ENCODE measurements at places on chromosomes 12 and 14.

- peak; percentile 33 for DNase-seq
Measured at GRCh38 chr12:21751517-21751916, 23.0 kb downstream of the KCNJ8 start.

GRCh38 chr12:32773691-32774090 lies 18.0 kb upstream of the YARS2 start:
- no peak for DNase-seq

- no peak for DNase-seq
Measured at GRCh38 chr14:78512021-78512420, 341.8 kb downstream of the NRXN3 start.

GRCh38 chr12:86389949-86390348 lies 133.8 kb upstream of the MGAT4C start:
- no peak for DNase-seq

DNA sequence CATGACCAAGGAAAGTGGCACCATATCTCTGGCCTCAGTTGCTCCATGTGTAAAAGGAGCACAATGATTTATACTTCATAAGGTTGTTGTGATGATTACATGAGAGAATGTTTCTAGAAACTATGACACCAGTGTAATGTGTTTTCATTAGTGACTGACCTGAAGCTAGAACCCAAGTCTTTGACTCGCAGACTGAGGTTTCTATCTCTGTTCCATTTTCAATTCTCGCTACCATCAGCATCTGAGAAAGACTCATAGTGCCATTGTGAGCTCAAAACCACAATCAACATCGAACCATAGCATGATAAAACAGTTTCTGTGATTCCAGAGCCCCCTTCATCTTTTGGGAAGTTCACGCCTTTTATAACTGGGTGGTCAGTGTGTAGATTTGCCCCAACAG lies 53.8 kb downstream of the STAB2 start:
- DNase-seq, result no peak

DNA sequence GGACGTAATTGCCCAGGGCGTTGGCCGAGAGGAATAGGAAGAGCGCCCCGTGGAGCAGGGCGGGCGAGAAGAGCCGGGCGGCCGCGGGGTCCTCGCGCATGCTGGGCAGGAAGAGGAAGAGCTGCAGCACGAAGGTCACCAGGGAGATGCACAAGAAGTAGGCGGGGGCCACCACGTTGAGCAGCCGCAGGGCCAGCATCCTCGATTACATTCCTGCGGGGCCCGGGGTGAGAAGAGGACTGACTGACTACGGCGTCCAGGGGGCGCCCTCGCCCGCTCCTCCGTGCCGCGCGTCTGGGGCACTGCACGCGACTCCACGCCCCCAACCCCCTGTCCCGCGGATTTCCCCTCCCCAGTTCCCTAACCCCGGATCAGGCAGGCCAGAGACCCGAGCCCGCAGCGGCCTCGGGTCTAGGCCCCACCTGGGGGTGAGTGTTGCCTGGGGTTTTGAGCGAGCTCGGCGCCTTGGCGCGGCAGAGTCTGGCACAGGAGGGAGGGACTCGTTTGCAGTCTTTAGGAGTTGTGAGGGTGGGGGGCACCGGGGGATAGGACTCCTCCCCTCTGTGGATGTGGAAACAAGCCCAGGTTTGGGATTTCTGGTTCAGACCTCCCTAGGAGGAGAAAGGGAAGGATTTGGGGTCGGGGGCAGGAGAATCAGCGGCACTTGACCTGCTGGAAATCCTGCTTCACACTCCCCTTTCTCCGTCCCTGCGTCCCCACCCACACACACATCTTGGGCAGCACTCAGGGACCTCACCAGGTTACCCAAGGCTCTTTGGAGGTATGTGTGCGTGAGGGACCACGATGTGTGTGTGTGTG lies 1.8 kb downstream of the ZDHHC22 start:
- peak; percentile 81 for DNase-seq

- no peak for DNase-seq
Measured at GRCh38 chr14:76904100-76904739, 78.0 kb downstream of the LRRC74A start.

DNA sequence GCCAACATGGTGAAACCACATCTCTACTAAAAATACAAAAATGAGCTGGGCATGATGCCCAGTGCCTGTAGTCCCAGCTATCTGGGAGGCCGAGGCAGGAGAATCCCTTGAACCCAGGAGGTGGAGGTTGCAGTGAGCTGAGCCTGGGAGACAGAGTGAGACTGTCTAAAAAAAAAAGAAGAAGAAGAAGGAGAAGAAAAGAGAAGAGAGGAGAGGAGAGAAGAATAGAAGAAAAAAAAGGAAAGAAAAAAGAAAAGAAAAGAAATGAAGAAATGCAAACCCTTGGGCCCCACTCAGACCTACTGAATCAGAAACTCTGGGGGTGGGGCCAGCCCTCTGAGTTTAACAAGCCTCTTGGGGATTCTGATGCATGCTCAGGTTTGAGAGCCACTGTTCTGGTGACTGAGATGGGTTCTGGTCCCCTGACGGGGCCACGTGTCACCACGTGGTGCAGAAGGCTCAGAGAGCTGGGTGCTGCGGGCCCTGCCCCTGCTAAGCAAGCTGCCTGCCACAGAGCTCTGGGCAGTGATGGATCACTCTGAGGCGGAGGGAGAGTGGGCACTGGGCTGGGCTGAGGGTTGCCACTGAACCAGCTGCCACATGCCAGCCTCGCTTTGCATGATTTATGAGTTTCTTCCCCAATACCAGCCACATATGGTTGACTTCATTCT lies 37.5 kb downstream of the ERH start:
- peak; percentile 94 for DNase-seq

DNA sequence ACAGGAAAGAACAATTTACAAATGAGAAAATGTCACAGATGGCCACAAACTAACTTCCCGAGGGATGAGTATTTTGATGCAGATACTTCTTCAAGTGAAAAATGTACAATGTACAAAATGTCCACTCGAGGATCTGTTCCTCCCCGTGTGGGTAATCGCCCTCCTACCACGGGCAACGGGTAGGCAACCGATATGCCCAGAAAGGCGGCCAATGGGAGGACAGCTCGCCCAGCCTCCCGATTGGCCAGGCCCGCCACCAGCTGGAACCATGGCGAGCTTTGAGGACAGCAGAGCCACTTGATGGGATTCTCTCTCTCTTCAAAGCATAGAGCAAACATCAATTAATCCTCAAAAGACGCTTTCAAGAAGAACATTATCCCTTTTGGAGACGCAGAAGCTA lies 42.3 kb downstream of the DPF3 start:
- no peak for DNase-seq
